Naive thymus-derived CD8-positive, alpha-beta T cell (primary cell): ENCODE measurements at places on chromosomes 3 and 15.
A peak's percentile ranks its signal among the peaks of the same experiment; 100 is the strongest.

- H3K27ac ChIP-seq, result no peak overlapping the region
- H3K27me3 ChIP-seq, result no peaks in the 10 kb centered on the region
- no peaks in the 10 kb centered on the region for H3K4me1 ChIP-seq
- no peak for DNase-seq
- H3K4me3 ChIP-seq, result no peak overlapping the region
Observed at GRCh38 chr3:65955792-65956477, 82.8 kb downstream of the MAGI1 start.

GRCh38 chr15:69766156-69766555 lies 313.5 kb downstream of the RPLP1 start:
- peaks cover 20% of the 10 kb centered on the region for H3K4me1 ChIP-seq
- H3K36me3 ChIP-seq, result no peaks in the 10 kb centered on the region
- H3K4me3 ChIP-seq, result no peak overlapping the region
- H3K27ac ChIP-seq, result no peak overlapping the region
- H3K27me3 ChIP-seq, result peaks cover 5% of the 10 kb centered on the region
- no peak for DNase-seq

DNA sequence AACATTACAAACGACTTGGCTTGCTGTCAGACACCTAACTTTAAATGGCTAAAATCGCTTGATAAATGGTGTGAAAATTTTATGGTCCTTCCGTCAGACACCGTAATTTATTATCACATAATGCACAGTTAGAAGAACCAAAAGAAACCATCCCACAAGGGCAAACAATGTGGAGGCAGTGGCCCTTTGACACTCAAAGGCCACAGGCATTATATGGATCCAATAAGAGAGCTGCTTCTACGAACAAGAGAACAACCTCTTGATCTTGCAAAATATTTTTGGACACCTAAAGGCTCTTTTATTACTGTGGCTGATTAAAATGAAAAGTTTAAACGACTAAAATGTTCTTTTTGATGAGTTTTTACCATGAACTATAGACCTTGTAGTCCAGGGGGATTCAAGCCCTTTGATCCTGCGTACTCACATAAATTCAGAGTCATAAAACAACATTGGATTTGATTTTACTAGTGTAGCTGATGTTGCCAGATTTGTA lies 202.8 kb downstream of the FMN1 start:
- no peak for DNase-seq
- H3K4me3 ChIP-seq, result no peak overlapping the region
- no peaks in the 10 kb centered on the region for H3K27me3 ChIP-seq
- no peaks in the 10 kb centered on the region for H3K36me3 ChIP-seq
- no peak overlapping the region for H3K27ac ChIP-seq

DNA sequence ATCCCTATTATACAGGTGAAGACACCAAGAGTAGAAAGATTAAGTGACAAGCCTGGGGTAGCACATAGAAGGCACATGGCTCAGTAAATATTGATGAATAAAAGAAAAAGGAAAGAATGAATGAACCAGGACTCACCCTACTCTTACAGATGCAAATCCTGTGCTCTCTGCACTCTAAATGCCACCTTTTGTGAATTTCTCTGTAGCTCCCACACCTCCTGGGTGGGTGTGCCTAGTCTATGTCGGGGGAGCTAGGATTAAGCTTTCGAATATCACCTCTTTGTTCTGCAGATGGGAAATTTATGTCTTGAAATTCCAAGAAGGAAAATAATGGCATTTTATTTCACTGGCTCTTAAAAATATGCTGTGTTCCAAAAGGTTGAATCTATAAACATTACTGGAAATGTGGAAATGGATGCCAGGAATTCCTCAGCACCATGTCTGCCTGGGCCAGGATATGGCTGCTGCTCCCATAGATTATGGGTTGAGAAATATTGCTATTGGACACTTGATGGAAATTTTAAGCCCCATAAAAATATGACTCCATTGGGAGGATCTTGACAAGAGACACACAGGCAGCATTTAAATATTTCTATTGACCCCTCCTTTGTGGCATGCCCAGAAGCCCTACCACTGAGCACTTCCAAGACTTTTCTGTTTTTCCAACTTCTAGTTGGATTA lies 43.3 kb downstream of the CCNB2 start:
- H3K27ac ChIP-seq, result no peak overlapping the region
- H3K4me3 ChIP-seq, result no peak overlapping the region
- H3K4me1 ChIP-seq, result no peaks in the 10 kb centered on the region
- no peak for DNase-seq
- no peaks in the 10 kb centered on the region for H3K36me3 ChIP-seq
- no peaks in the 10 kb centered on the region for H3K27me3 ChIP-seq

- no peaks in the 10 kb centered on the region for H3K36me3 ChIP-seq
- no peaks in the 10 kb centered on the region for H3K4me1 ChIP-seq
- no peak for DNase-seq
- no peak overlapping the region for H3K4me3 ChIP-seq
- no peaks in the 10 kb centered on the region for H3K27me3 ChIP-seq
Observed at GRCh38 chr15:89072277-89072869, 15.9 kb upstream of the ABHD2 start.

GRCh38 chr3:138234401-138235179 lies 47.5 kb downstream of the ARMC8 start:
- DNase-seq, result no peak
- no peak overlapping the region for H3K27ac ChIP-seq
- peaks cover 94% of the 10 kb centered on the region for H3K36me3 ChIP-seq
- no peaks in the 10 kb centered on the region for H3K4me1 ChIP-seq
- H3K27me3 ChIP-seq, result no peaks in the 10 kb centered on the region
- H3K4me3 ChIP-seq, result no peak overlapping the region

DNA sequence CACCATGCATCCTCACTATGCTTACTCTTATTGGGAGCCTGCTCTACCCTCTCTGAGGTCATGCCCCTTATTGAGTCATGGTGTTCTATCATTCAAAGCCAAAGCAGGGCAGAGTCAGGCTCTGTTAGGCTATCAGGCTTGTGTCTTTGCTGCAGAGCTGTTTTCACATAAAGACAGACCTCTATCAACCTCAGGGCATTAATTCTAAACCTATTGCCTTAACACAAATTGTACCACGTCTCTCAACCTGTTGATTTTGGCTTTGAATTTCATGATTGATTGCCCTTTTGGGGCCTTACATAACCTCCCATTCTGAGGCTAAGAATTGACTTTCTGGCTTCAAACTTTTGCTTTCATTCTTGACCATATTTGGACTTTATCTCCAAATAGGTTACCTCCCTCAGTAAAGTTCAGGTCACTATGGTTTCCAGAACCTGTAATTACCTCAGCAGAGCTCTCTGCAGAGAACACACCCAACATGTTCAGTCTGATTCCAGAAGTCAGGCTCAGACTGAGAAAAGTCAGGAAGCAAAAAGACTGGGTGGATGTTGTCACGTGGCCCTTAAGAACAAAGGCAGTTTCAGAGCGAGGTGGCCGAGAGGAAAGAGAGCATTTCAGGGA lies 221.4 kb upstream of the NANOGP8 start:
- no peak overlapping the region for H3K4me3 ChIP-seq
- H3K4me1 ChIP-seq, result no peaks in the 10 kb centered on the region
- DNase-seq, result no peak

DNA sequence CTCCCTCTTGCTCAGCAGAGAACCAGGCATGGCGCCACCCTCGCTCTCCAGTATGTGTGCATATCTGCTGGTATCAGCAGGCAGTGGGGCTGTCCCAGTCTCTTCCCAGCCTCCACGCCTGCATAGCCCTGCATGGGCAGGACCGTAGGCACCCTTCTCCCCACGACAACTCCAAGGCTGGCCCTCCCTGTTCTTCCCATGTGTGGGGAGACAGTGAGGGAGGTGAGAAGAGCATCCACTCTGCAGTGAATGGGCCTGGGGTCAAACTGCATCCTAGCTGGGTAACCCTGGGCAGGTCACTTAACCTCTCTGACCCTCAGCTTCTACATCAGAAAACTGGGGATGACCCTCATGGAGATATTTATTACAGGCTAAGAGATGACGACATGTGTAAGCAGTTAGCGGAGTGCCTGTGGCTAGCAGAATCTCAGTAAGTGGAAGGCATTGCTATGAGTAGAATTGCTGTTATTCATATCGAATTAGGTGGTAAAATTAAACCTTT lies 13.3 kb upstream of the SSUH2 start:
- peaks cover 23% of the 10 kb centered on the region for H3K4me1 ChIP-seq
- DNase-seq, result no peak
- no peak overlapping the region for H3K4me3 ChIP-seq
- H3K36me3 ChIP-seq, result no peaks in the 10 kb centered on the region

DNA sequence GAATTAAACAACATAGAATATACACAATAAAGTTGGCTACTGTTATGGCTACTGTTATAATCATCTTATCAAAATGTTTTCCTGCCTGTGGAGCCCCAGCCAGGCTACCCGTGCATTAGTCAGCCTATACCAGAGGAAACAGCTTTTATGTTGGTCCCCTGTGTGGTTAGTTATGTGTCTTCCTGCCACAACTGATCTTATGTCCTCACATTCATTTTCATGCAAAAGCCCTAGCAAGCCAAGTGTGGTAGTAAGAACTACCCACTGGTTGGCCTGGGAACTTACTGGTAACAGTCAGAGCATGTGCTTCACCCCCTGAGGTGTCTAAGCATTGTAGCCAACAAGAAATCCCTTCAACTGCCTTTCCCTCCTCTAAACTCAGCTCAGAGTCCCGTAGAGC lies 21.8 kb downstream of the MGLL start:
- no peak for DNase-seq
- no peak overlapping the region for H3K4me3 ChIP-seq
- H3K27ac ChIP-seq, result no peak overlapping the region
- H3K4me1 ChIP-seq, result peaks cover 14% of the 10 kb centered on the region
- no peaks in the 10 kb centered on the region for H3K27me3 ChIP-seq

DNA sequence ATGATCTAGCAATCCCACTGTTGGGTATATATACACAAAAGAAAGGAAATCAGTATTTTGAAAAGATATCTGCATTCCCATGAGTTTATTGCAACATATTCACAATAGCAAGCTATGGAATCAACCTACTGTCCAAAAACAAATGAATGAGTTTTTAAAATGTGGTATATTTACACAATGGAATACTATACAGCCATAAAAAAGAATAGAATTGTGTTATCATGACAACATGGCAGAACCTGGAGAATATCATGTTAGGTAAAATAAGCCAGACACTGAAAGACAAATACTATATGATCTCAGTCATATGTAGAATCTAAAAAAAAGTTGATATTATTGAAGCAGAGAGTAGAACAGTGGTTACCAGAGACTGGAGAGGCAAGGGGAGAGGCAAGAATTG lies 732.6 kb downstream of the MCTP2 start:
- no peak for DNase-seq
- no peaks in the 10 kb centered on the region for H3K27me3 ChIP-seq
- H3K4me3 ChIP-seq, result no peak overlapping the region
- H3K4me1 ChIP-seq, result no peaks in the 10 kb centered on the region

GRCh38 chr3:126995926-126996512 lies 13.1 kb downstream of the PLXNA1 start:
- no peak overlapping the region for H3K27ac ChIP-seq
- peaks cover 5% of the 10 kb centered on the region for H3K4me1 ChIP-seq
- no peaks in the 10 kb centered on the region for H3K36me3 ChIP-seq
- no peak for DNase-seq
- H3K4me3 ChIP-seq, result no peak overlapping the region

DNA sequence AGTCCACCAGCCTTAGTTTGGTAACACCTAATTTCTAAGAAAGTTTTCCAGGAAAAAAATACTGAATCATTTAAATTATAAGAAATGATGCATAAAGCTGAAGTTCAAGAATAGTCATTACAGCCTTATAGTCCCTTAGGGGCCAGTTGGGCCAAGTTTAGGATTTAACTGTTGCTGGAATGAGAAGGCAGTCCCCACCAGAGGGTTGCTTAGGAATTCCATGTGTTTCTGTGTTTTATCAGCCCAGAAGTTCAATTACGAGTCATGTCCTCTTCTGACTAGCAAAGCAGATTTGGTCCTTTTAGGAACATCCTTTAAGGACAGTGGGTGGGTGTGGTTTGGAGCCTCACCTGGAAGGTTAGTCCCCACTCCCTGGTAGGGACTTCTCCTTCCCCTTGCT lies 57.0 kb upstream of the NR2E3 start:
- H3K4me3 ChIP-seq, result no peak overlapping the region
- H3K27me3 ChIP-seq, result peaks cover 4% of the 10 kb centered on the region
- DNase-seq, result no peak
- H3K36me3 ChIP-seq, result no peaks in the 10 kb centered on the region

GRCh38 chr3:100163787-100164186 lies 49.5 kb upstream of the FILIP1L start:
- peaks cover 2% of the 10 kb centered on the region for H3K4me1 ChIP-seq
- no peak overlapping the region for H3K4me3 ChIP-seq
- no peak for DNase-seq
- no peak overlapping the region for H3K27ac ChIP-seq
- H3K36me3 ChIP-seq, result no peaks in the 10 kb centered on the region
- H3K27me3 ChIP-seq, result no peaks in the 10 kb centered on the region

GRCh38 chr3:167978071-167978470 lies 117.7 kb downstream of the GOLIM4 start:
- H3K27ac ChIP-seq, result no peak overlapping the region
- H3K4me3 ChIP-seq, result no peak overlapping the region
- H3K27me3 ChIP-seq, result no peaks in the 10 kb centered on the region
- no peak for DNase-seq

GRCh38 chr3:128275316-128276145 lies 122.2 kb downstream of the EEFSEC start:
- H3K36me3 ChIP-seq, result no peaks in the 10 kb centered on the region
- no peak for DNase-seq
- H3K4me1 ChIP-seq, result peaks cover 42% of the 10 kb centered on the region
- H3K27me3 ChIP-seq, result no peaks in the 10 kb centered on the region
- peak overlapping the region; percentile 54 for H3K27ac ChIP-seq

DNA sequence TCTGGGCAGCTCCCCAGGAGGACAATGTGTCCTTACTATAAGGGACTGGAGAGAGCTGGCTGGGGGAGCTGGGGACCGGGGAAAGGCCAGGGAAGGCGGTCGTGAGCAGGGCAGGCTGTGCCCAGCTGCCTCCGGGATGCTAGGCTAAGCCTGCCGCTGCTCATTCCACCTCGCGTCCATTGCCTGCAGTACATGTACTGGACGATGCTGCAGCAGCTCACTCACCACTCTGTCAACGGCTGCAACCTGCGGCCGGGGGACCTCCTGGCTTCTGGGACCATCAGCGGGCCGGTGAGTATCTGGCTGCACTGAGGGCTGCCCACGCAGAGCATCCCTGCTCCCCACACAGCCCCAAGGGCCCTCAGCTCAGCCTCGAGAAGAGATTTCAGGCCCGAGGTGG lies 27.1 kb downstream of the FAH start:
- no peaks in the 10 kb centered on the region for H3K4me1 ChIP-seq
- H3K4me3 ChIP-seq, result no peak overlapping the region
- peak overlapping the region; percentile 63 for H3K27ac ChIP-seq
- H3K36me3 ChIP-seq, result peaks cover 18% of the 10 kb centered on the region
- DNase-seq, result no peak

- peaks cover 8% of the 10 kb centered on the region for H3K36me3 ChIP-seq
- H3K4me1 ChIP-seq, result no peaks in the 10 kb centered on the region
- no peak overlapping the region for H3K27ac ChIP-seq
- H3K4me3 ChIP-seq, result no peak overlapping the region
- no peaks in the 10 kb centered on the region for H3K27me3 ChIP-seq
- no peak for DNase-seq
Observed at GRCh38 chr15:34085746-34086145, 15.9 kb downstream of the EMC7 start.

- no peaks in the 10 kb centered on the region for H3K4me1 ChIP-seq
- H3K27me3 ChIP-seq, result peaks cover 20% of the 10 kb centered on the region
- H3K4me3 ChIP-seq, result no peak overlapping the region
- peaks cover 4% of the 10 kb centered on the region for H3K36me3 ChIP-seq
Observed at GRCh38 chr3:44913868-44914468, 39.6 kb downstream of the TGM4 start.
